ENCODE measurements at places on chromosomes 3 and 15. TPM values are rescaled to one million over a fixed set of nuclear protein-coding genes. Genes with fewer than 3 reads are reported as not detected.

GRCh38 chr3:31539275-31539674 is 6.5 kb downstream of the STT3B start:
- H3K27me3 ChIP-seq, result no peaks in the 10 kb centered on the region
- peaks cover 66% of the 10 kb centered on the region for H3K4me1 ChIP-seq
- H3K27ac ChIP-seq, result no peak overlapping the region
- no peak for DNase-seq

GRCh38 chr15:78993931-78994530 is 49.2 kb upstream of the CTSH start:
- no peaks in the 10 kb centered on the region for H3K27me3 ChIP-seq
- H3K4me1 ChIP-seq, result peaks cover 30% of the 10 kb centered on the region
- H3K27ac ChIP-seq, result no peak overlapping the region
- DNase-seq, result no peak

DNA sequence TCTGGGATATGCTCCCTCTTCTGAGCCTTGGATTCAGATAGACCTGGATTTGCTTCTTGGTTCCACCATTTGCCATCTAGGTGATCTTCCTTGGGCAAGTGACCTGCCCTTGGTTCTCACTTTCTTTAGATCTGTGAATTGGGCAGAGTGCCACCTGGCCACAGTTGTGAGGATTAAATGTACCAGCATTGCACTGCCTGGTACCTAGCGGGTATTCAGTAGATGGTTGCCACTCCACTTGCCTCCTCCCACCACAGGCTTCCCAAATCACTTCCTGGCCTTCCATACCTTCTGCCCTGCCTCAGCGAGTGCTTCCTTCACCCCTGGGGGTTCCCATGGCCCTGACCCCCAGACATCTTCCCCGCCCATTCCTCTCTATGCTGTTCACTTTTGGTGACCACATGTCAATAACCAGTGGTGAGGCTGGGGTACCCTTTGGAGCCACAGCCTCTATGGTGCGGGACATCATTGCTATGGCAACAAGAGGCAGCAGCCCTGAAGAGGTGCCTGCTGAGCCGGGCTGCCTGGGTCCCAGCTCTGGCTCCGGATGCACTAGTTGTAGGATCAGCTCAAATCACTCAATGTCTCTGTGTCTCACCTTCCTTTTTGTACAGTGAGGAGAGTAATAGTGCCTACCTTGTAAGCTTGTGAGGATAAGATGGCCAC is 40.5 kb downstream of the CMTM7 start:
- H3K27me3 ChIP-seq, result no peaks in the 10 kb centered on the region
- DNase-seq, result peak; percentile 82
- H3K27ac ChIP-seq, result no peak overlapping the region

GRCh38 chr3:128491941-128492670 is 895 bp downstream of the GATA2 start:
- peak overlapping the region; percentile 83 for H3K4me3 ChIP-seq
- H3K36me3 ChIP-seq, result no peaks in the 10 kb centered on the region
- no peak for DNase-seq
- H3K27ac ChIP-seq, result peak overlapping the region; percentile 95

- peak; percentile 64 for DNase-seq
- no peaks in the 10 kb centered on the region for H3K27me3 ChIP-seq
- H3K36me3 ChIP-seq, result no peaks in the 10 kb centered on the region
Observed at GRCh38 chr15:31389576-31389975, 62.9 kb downstream of the KLF13 start.

DNA sequence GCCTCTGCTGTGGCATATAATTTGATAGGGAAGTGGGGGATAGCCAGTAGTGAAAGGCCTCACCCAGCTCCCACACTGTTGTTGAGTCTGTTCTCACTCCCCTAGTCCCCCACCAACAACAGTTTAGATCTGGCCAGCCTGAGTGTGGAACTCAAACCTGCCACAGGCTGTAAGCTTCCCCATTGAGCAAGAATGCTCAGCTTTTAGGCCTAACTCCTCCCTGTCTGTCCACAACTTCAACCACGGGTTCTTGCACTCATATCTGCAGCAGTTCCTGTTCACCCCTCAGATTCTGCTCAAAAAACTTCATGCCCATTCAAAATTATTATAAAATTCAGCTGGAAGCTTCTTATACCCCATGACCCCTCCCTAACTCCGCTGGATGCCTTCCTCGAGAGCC is 975.1 kb downstream of the NSUN3 start:
- H3K27ac ChIP-seq, result no peak overlapping the region
- no peaks in the 10 kb centered on the region for H3K4me1 ChIP-seq
- H3K27me3 ChIP-seq, result no peaks in the 10 kb centered on the region
- no peak overlapping the region for H3K4me3 ChIP-seq
- H3K36me3 ChIP-seq, result no peaks in the 10 kb centered on the region

- H3K4me3 ChIP-seq, result no peak overlapping the region
- H3K27ac ChIP-seq, result no peak overlapping the region
- no peak for DNase-seq
Observed at GRCh38 chr15:95111969-95112368, 880.6 kb downstream of the MCTP2 start.

GRCh38 chr3:157166561-157166960 is 6.6 kb upstream of the CCNL1 start:
- H3K36me3 ChIP-seq, result no peaks in the 10 kb centered on the region
- H3K27ac ChIP-seq, result no peak overlapping the region
- H3K4me3 ChIP-seq, result no peak overlapping the region

GRCh38 chr3:184636741-184637316 is 75.0 kb downstream of the MAGEF1 start:
- DNase-seq, result no peak
- H3K36me3 ChIP-seq, result no peaks in the 10 kb centered on the region
- H3K27ac ChIP-seq, result no peak overlapping the region
- no peak overlapping the region for H3K4me3 ChIP-seq

GRCh38 chr3:13229273-13229949 is 156.2 kb upstream of the IQSEC1 start:
- H3K36me3 ChIP-seq, result no peaks in the 10 kb centered on the region
- no peak for DNase-seq
- no peaks in the 10 kb centered on the region for H3K27me3 ChIP-seq
- H3K27ac ChIP-seq, result no peak overlapping the region

- H3K27me3 ChIP-seq, result no peaks in the 10 kb centered on the region
- no peak for DNase-seq
- no peak overlapping the region for H3K4me3 ChIP-seq
- peak overlapping the region; percentile 58 for H3K27ac ChIP-seq
- no peaks in the 10 kb centered on the region for H3K36me3 ChIP-seq
Observed at GRCh38 chr3:99845331-99845730, 27.7 kb downstream of the CMSS1 start.

GRCh38 chr3:50575372-50575771 is 6.0 kb downstream of the HEMK1 start:
- H3K27me3 ChIP-seq, result no peaks in the 10 kb centered on the region
- H3K27ac ChIP-seq, result peak overlapping the region; percentile 5
- H3K4me3 ChIP-seq, result no peak overlapping the region
- no peaks in the 10 kb centered on the region for H3K36me3 ChIP-seq

DNA sequence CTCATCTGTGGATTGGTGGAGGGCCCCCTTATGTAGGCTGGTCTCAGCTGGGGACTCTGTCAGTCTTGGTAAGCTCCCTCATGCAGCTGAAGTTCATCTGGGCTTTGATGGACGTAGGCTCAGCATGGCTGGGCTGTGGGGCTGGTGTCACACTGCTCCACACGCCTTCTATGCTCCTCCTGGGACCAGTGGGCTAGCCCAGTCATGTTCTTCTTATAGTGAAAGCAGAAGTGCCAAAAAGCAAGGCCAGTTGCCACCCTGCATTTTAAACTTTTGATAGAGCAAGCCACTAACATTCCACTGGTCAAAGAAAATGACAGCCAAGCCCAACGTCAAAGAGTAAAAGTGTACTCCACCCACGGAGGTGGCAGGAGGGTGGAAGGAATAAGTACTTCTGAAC is 165.5 kb downstream of the MEX3B start:
- peaks cover 10% of the 10 kb centered on the region for H3K4me1 ChIP-seq
- H3K4me3 ChIP-seq, result no peak overlapping the region
- H3K27me3 ChIP-seq, result no peaks in the 10 kb centered on the region

GRCh38 chr15:67779549-67780111 is 45.7 kb upstream of the SKOR1 start:
- H3K27ac ChIP-seq, result no peak overlapping the region
- no peak for DNase-seq
- no peaks in the 10 kb centered on the region for H3K4me1 ChIP-seq
- H3K36me3 ChIP-seq, result peaks cover 5% of the 10 kb centered on the region
- no peak overlapping the region for H3K4me3 ChIP-seq
- no peaks in the 10 kb centered on the region for H3K27me3 ChIP-seq

DNA sequence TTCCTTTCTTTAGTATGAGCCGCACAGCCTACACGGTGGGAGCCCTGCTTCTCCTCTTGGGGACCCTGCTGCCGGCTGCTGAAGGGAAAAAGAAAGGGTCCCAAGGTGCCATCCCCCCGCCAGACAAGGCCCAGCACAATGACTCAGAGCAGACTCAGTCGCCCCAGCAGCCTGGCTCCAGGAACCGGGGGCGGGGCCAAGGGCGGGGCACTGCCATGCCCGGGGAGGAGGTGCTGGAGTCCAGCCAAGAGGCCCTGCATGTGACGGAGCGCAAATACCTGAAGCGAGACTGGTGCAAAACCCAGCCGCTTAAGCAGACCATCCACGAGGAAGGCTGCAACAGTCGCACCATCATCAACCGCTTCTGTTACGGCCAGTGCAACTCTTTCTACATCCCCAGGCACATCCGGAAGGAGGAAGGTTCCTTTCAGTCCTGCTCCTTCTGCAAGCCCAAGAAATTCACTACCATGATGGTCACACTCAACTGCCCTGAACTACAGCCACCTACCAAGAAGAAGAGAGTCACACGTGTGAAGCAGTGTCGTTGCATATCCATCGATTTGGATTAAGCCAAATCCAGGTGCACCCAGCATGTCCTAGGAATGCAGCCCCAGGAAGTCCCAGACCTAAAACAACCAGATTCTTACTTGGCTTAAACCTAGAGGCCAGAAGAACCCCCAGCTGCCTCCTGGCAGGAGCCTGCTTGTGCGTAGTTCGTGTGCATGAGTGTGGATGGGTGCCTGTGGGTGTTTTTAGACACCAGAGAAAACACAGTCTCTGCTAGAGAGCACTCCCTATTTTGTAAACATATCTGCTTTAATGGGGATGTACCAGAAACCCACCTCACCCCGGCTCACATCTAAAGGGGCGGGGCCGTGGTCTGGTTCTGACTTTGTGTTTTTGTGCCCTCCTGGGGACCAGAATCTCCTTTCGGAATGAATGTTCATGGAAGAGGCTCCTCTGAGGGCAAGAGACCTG is 13.2 kb downstream of the GREM1 start:
- H3K4me1 ChIP-seq, result peaks cover 7% of the 10 kb centered on the region
- no peak overlapping the region for H3K27ac ChIP-seq
- H3K36me3 ChIP-seq, result peaks cover 5% of the 10 kb centered on the region
- DNase-seq, result no peak
- H3K4me3 ChIP-seq, result no peak overlapping the region
- no peaks in the 10 kb centered on the region for H3K27me3 ChIP-seq

DNA sequence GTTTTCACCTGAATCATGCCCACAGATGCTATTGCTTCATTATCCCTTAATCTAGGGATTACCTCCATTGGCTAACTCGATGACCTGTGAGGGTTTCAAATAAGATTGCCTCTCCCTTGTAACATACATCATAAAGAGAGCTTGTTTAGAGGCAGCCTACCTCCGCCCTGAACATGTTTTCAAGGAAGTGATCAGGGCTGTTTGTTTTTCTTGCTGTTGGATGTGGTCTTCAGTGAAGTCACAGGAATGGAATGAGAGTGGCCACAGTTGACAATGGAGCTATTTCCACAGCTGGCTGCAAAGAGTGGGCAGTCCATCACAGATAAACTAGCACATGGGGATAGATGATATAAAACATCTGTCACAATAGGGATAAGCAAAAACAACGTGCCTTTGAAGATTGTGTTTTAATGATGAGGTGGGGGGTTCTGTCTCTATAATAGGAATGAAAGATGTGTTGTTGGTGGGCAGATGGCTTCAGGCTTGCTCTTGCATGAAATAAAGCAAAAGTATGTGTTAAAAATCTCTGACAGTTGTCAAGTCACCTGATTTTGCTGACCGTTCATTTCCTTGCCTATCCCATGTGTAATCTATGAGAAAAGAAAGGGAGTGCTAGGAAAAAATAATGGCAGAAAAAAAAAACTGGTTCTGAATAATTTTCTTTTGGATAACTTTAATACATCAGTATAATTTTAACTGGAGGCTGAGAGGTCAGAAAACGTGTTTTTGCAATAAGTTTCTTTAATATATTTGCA is 642.3 kb downstream of the RBMS3 start:
- no peak overlapping the region for H3K4me3 ChIP-seq
- H3K27me3 ChIP-seq, result no peaks in the 10 kb centered on the region
- peaks cover 9% of the 10 kb centered on the region for H3K4me1 ChIP-seq
- no peak for DNase-seq
- no peak overlapping the region for H3K27ac ChIP-seq
- H3K36me3 ChIP-seq, result no peaks in the 10 kb centered on the region

DNA sequence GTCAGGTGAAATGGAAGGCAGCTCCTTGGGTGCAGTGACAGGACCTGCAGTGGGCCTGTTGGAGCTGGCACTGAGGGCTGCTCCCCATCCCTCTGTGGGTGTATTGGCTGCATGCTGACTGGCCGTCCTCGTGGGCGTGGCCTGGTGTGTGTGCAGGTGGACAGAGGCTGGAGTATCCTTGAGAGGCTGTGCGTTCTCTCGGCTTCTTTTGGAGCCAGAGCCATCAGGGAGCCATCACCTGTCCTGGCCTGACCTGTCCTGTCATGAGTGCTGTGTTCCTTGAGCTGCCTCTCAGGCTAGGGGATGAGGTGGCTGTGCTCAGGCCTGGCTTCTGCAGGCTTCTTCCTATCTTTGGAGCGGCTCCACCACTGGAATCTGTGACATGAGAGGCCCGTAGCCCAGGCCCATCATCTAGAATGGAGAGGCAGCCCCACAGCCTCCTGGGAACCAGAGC is 61.5 kb downstream of the APBA2 start:
- H3K4me3 ChIP-seq, result no peak overlapping the region
- H3K27ac ChIP-seq, result no peak overlapping the region
- H3K4me1 ChIP-seq, result no peaks in the 10 kb centered on the region
- DNase-seq, result peak; percentile 52
- H3K36me3 ChIP-seq, result no peaks in the 10 kb centered on the region

- DNase-seq, result no peak
- peaks cover 5% of the 10 kb centered on the region for H3K4me1 ChIP-seq
- no peak overlapping the region for H3K27ac ChIP-seq
- no peaks in the 10 kb centered on the region for H3K36me3 ChIP-seq
Observed at GRCh38 chr15:45391746-45392583, 13.6 kb upstream of the GATM start.

- H3K27me3 ChIP-seq, result no peaks in the 10 kb centered on the region
- no peak for DNase-seq
- no peaks in the 10 kb centered on the region for H3K36me3 ChIP-seq
- H3K4me3 ChIP-seq, result no peak overlapping the region
- H3K27ac ChIP-seq, result no peak overlapping the region
- no peaks in the 10 kb centered on the region for H3K4me1 ChIP-seq
Observed at GRCh38 chr3:174358252-174358651, 500.9 kb upstream of the NAALADL2 start.

- H3K4me3 ChIP-seq, result no peak overlapping the region
- H3K4me1 ChIP-seq, result no peaks in the 10 kb centered on the region
- no peaks in the 10 kb centered on the region for H3K27me3 ChIP-seq
Observed at GRCh38 chr15:83546512-83546888, 99.4 kb downstream of the SH3GL3 start.

FBXW12 gene
- total RNA-seq, result not detected

ECE2 gene
- total RNA-seq, result 1.7 TPM

ARPP21 gene
- total RNA-seq, result not detected

CXCR6 gene
- 9.6 TPM for total RNA-seq

POTEB gene
- total RNA-seq, result not detected

FANCD2OS gene
- not detected for total RNA-seq

PPM1L gene
- total RNA-seq, result 14.2 TPM

SCG3 gene
- 1.5 TPM for total RNA-seq

GAP43 gene
- total RNA-seq, result 4.9 TPM

LRRC57 gene
- 25.3 TPM for total RNA-seq

All from vagina (tissue), 2 donors.